ENCODE measurements at places on chromosomes 2 and 18.

- DNase-seq: no peak
These were observed 81.1 kb downstream of the SLC66A3 start for GRCh38 chr2:11236335-11236734.

GRCh38 chr2:15624903-15625302, 33.2 kb downstream of the DDX1 start:
- DNase-seq: no peak

GRCh38 chr2:109128616-109129355, at the start of gene SH3RF3:
Gene SH3RF3, plus strand, starts transcription at chr2:109129205.
- peak; percentile 49 for DNase-seq

- no peak for DNase-seq
These were observed 9.2 kb downstream of the GALNT13 start for GRCh38 chr2:153880926-153881325.

- DNase-seq: no peak
These were observed 161.3 kb upstream of the SMAD7 start for GRCh38 chr18:49112031-49112430.

DNA sequence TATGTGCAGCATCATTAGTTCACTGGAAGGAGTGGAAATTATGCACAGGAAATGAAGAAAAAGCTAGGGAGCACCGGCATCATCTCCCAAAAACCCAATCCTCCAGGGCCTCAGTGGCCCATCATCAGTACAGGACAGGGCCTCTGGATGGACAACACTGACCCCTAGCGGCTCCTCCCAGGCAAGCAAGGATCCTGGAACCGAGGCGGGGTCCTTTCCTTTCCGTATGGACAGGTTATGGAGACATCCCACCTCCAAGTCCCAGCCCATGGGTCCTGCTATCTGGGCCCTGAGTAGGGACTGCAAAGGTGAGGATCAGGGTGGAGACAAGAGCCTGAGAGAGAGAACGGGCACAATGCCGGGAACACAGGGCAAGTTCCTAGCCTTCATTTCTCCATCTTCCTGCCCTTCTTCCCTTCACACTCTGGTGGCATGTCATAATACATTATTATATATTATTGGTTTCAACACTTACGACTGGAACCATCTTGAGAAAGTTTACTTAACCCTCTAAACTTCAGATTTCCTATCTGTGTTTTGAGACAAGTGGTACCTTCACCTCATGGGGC, 68.2 kb downstream of the ZNF516 start:
- peak; percentile 58 for DNase-seq

Measured in ovary (tissue), 10 donors.